ENCODE measurements at places on chromosomes 4 and X.

- no peak for DNase-seq
These were observed at the start of gene FAM13A for GRCh38 chr4:89056953-89057398. FAM13A (minus strand) TSS chr4:89057185; CDS start chr4:89056964, 221 bp downstream.

DNA sequence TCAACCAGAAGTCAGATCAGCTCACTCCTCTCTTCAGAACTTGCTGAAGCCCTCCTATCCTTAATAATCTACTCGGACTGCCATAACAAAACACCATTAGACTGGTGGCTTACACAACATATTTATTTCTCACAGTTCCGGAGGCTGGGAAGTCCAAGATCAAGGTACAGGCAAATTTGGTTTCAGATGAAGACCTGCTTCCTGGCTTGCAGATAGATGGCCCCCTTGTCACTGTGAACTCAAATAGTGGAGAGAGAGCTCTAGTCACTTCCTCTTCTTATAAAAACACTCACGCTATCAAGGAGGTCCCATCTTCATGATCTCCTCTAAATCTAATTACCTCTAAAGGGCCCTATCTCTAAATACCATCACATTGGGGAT is 125.1 kb downstream of the CAMK2D start:
- peak; percentile 51 for DNase-seq

DNA sequence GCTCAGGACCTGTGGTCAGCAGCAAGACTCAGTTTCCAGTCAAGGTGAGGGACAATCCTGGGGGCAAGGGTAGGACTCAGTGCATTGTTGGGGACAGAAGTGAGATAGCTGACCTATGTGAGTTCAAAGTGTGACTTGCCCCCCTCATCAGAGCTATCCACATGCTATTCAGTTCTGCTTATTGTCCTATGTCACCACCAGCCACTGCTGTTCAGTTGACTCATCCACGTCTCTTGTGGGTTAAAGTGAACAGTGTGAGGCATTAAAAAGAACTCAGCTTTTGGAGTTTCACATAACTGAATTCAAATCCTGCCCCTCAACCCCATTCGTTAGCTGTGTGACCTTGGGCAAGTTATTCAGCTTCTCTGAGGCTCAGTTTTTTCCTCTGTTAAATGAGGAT is 4.4 kb upstream of the APLN start:
- no peak for DNase-seq

DNA sequence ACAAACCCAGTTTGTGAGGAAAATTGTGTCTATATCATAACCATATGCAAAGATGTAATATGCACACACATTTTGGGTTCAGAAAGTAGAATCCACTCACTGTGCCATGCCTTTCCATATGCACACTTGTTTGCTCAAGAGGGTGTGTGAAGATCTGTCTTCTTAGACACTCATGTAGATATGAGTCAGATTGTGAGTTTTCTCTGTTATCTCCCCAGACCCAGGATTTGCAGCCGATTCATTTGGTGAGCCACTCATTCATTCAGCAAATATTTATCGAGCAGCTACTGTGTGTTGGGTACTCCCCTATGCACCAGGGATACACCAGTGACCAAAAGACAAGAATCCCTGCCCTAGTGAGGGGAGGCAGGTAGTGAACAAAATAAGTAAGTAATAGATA is 81.5 kb downstream of the CLCN5 start:
- DNase-seq: no peak

GRCh38 chrX:110167952-110168451 is 149.9 kb downstream of the AMMECR1 start:
- peak; percentile 46 for DNase-seq

DNA sequence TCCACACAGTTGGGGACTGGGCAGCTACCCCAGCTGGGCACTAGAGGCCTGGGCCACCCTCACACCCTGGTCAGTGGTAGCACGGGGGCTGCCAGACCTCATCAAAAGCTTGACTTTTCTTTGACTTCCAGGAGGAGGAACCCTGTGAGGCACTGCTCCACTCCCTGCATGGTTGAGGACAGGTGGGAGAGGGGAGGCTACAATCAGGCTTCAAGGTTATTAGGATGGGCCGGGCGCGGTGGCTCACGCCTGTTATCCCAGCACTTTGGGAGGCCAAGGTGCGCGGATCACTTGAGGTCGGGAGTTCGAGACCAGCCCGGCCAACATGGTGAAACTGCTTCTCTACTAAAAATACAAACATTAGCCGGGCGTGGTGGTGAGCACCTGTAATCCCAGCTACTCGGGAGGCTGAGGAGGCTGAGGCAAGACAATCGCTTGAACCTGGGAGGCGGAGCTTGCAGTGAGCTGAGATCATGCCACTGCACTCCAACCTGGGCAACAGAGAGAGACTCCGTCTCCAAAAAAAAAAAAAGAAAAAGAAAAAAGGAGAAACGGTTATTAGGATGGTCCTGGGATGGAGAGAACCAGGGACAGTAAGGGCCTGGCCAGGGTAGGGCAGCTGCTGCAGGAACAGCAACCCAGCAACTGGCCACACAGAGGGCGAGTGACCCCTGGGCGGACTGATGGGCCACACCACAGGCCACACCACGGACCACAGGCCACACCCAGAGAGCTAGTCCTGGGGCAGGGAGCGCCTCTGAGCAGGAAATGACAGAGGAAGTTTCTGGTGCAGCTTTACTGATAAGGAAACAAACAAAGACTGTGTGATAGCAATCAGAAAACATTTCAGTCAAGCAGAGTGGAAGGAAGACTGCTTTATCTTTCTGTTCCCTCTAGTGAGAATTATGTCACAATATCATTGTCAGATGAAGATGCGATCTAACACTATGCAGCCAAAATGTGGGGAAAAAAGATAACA is 20.5 kb upstream of the OPN1LW start:
- DNase-seq: peak; percentile 44

DNA sequence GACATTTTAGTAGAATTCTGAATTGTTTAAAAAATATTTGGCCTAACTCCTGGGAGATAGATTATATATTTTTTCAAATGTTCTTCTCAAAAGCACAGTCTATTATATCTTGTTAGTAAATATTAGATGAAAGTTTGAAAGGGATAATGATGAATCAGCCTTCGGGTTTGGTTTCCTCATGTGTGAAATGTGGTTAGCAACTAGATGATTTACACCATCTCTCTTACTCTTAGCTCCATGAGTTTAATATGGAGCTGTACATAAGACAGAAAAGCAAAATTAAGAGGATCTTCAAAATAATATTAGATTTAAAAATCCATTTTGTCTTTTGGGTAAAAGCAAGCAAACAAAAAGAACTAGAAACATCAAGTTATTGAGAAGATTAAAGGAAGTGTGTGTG is 120.8 kb upstream of the SFRP2 start:
- no peak for DNase-seq

GRCh38 chrX:65723706-65724105 is 56.3 kb downstream of the MSN start:
- DNase-seq: peak; percentile 50

DNA sequence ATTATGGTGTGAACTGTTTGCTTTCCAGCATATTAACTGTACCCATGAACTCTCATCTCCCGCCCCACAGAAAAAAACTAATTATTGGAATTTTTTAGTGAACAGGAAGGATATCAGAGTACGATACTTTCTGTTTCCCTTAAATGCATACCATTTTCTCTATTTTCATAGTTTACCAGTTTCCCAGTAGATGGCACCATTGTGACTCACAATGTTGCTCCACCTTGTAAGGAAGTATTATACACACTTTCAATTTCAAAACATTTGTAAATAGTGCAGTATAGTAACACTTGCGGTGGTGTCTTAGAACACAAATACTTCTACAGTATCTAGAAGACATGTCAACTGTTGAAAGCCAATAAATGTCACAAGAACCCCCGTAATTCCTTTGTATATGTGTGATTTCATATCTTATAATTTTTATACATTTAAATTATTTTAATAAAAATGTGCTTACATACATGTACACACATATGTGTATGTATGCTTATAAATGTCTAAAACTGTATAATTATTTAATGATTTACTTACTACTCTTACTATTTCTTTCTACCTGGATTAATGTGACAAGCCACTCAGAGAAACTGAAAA is 167.3 kb downstream of the SLIT2 start:
- DNase-seq: peak; percentile 50

GRCh38 chrX:154525606-154526490 is 9.8 kb upstream of the FAM3A start:
- DNase-seq: no peak

DNA sequence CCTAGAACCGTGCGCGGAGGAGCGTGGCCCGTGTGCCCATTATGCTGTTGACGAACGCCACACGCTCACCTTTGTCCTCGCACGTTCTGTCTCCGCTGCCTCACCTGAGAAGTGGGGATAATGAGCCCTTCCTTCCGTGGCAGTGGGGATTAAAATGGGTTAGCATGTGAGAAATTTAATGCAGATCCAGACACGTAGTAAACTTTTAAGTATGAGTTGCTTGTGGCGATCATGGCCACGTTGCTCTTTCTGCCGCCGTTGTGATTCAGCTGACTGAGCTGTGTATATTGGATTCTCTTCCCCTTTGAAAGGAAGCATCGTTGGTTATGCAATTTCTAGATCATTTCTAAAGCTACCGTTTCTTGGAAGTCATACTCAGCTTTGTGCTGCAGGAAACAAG is 16.5 kb downstream of the TBC1D14 start:
- peak; percentile 37 for DNase-seq

Measured in CD4-positive, alpha-beta T cell treated with Interleukin-2 at 100 ng/mL for 4 hours (primary cell).